ENCODE measurements at places on chromosomes 16 and 17.
A peak's percentile ranks its signal among the peaks of the same experiment; 100 is the strongest.

GRCh38 chr16:89370601-89371000 is 119.8 kb downstream of the ANKRD11 start:
- DNase-seq: no peak

- DNase-seq: no peak
These were observed 10.5 kb downstream of the FTO start for GRCh38 chr16:53714205-53715022.

- DNase-seq: no peak
These were observed 10.4 kb downstream of the IL34 start for GRCh38 chr16:70656712-70657263.

DNA sequence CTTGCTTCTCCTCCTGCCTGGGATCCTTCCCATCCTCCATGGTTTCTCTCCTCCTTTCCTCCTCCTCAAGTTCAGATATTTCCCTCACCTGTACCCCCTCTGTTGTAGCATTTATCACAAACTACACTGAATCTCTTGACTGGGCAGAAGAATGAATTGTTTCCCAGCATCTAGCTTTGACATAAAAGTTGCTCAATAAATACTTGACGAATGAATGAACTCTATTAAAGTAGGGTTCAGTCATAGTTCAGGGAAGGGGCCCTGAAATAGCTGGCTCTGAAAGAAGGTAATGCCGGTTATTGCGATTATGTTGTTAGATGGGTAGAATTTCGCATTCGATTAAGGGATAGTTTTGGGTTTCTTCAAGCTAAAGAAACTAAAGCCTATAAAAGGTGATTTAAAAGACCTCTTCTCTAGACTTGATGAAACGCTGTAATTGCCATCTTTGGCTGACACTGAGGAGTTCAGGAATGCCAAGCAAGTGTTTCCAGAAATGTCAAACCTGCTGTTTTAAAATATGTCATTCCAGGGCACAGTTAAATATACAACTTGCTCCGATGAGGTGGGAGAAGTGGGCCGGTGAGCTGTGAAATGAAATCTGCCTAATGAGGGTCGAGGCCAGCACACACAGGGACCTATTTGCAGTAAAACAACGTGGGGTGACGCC is 1.0 kb upstream of the CPD start:
- no peak for DNase-seq

DNA sequence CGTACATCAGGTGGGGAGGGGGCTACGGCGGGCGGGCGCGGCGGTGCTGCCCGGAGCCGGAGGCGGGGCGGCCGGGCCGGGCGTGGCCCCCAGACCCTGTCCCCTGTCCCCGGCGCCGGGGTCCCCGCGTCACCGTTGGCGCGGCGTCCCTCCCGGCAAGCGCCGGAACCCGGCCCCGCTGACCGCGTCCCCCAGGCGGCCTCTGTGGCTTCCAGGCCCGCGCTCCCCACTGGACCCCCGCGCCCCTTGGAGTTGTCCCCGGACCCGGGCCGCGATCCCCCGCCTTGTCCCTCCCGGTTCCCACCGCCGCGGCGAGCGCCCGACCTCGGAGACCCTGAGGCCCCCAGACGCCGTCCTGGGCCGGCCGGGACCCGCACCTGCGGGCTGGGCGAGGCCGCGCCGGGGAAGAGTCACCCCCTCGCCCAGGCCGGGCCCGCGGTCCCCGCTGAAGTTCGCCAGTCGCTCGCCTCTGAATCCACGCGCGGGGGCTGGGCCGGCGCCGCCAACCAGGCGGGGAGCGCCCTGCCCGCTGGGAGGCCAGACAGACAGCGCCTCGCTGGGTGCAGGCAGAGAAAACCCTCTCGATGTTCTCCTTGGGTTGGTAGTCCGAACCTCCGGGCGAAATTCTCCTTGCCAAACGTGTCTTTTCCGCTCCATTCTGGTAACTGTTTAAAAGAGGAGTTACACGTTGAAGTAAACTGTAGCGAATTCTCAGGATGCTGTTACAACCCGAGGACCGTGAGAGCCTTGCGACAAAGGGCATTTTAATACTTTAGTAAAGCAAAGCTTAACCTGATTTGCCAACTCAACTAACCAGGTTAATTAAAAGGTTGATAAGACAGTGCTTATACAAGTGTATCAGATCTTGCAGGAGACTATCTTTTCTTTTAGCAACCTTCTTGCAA is 761 bp downstream of the GAN start:
- peak; percentile 13 for DNase-seq

DNA sequence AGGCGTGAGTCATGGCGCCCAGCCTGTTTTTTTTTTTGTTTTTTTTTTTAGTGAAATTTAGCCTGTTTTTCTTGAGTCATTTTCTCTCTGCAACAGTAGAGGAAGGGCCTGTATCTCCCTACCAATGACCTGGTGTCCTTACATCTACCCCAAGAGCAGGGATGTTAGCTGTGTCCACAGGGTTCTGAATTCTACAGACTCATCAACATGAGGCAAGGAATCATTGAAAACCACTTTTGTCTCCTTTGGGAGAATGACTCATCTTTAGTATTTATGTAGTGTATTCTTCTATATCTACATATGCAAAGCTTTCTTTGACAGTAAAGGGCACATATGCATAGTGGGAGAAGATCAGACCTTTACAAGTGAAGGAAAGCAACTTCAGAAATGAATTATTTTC is 105.3 kb downstream of the SPECC1 start:
- DNase-seq: no peak

DNA sequence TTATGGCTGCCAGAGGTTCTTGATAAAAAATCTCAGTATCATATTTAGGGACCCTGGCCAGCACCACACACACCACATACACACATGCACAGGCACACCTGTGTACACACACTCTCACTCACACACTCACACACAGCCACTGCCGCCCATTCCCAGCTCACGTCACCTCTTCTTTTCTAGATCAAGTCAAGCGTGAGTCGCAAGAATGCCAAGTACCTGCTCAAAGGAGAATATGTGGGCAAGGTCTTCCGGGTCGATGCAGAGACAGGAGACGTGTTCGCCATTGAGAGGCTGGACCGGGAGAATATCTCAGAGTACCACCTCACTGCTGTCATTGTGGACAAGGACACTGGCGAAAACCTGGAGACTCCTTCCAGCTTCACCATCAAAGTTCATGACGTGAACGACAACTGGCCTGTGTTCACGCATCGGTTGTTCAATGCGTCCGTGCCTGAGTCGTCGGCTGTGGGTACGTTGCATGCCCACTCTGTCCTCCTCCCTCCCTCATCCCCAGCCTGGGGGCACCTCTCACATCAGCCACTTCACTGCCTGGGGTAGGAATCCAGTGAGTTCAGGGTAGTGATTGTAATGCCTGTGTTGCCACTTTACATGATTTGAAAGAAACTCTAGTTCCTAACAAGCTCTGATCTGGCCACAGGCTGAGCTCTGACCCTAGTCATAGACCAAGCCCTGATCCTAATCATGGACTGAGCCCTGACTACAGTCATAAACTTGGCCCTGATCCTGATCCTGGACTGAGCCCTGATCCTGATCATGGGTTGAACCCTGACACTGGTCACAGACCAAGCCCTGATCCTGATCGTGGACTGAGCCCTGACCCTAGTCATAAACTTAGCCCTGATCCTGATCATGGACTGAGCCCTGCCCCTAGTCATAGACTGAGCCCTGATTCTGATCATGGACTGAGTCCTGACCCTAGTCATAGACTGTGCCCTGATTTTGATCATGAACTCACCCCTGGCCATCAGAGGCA is 20.4 kb downstream of the CDH5 start:
- DNase-seq: no peak

GRCh38 chr17:9139695-9140094 is 118.4 kb downstream of the NTN1 start:
- DNase-seq: no peak

DNA sequence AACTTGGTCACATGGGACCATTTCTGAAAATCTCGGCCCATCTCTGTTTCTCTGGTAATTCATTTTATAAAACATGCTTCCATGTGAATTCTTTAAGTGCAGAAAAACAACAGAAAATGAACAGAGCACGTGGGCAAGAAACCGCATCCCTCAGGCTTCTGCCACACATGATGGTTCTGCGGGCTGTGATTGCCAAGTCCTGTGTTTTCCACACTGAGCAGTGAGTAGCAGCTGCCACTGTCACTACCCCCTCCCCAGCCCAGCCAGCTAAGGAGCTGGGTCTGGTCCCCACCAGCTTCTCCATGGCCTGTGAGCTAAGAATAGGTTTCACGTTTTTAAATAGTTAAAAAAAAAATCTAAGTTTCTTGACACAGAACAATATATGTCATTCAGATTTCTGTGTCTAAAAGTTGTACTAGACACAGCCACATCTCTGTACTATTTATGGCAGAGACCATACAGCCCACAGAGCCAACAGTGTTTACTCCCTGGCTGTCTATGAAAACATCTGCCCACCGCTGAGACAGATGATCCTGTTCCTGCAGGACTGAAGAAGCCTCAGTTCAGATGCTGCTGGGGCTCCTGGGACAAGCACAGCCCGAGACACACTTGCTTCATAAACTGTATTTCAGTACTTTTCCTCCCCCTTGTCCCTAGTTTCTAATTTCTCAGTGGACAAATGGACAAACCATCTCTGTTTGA is 41.5 kb downstream of the USP22 start:
- DNase-seq: no peak

DNA sequence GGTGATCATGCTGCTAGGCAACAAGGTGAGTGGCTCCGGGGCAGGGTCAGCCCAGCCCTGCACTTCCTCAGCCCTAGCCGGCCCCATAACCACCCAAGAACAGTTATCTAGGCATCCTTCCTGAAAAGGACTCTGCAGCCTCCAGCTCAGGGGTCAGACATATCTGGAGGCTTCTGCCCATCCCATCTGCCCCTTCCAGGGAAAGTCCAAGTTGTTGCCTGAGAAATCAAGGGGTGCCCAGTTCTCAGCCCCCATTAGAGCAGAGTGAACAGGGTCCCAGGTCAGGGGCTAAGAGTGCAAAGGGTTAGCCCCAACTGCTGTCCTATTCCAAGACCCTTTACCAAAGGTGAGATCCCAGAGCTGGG is 4.1 kb upstream of the NHERF1 start:
- no peak for DNase-seq

- DNase-seq: no peak
These were observed 10.0 kb downstream of the SLC38A8 start for GRCh38 chr16:84032458-84033178.

DNA sequence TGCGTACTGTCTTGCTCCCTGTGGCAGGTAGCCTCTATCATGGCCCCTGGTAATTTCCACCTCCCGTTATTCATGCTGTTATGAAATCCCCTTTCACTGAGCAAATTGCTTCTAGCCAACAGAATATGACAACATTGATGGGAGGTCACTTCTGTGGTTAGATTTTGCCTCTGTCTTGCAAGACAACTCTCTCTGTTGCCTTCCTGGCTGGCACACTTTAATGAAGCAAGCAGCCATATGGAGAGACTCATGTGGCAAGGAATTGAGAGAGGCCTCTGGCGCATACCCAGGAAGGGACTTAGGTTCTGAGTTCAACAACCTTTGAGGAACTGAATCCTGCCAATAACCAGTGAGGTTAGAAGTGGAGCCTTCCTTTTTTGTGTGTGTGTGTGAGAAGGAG is 51.8 kb upstream of the GPRC5B start:
- no peak for DNase-seq

DNA sequence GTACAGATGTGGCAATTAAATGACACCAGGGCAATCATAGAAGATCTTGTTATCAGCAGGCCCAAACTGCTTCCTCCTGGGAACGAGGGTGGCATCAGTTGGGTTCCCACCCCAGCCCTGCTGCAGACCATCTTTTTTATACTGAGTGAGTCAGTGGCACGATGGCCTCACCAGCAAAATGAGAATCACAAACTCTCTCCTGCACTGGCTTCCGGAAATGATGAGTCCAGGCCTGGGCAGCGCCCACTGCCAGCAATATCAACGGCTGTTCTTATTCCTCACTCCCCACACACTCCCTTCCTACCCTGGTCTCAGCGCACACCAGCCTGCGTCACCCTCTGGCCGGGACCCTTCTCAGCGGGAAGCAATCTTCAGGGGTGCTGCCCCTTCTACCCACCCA is 340.3 kb downstream of the FOXL1 start:
- no peak for DNase-seq

DNA sequence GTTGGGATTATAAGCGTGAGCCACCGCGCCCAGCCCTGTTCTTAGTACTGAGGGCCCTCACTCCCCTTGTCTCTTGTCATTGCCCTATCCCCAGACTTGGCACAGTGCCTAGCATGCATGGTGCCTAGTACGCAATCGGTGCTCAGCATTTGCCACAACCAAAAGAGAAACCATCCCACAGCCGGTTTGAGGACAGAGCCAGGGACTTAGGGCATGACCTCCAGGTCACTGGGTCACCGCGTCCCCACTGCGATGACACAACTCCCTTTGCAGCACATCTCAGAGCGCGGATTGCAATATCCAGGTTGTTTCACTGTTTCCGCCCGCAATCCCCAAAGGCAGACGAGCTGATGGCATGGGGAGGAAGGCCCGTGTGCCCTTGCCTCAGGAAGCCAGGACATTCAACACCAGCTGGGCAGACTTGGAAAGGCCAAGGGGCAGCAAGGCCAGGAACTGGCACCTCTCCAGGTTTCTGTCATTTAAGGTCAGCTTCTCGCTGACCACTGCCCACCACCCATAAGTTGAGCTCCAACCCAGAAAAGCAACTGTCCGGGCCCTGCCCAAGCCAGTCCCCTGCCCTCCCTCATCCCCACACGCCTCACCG is 274.5 kb downstream of the MRTFB start:
- no peak for DNase-seq

DNA sequence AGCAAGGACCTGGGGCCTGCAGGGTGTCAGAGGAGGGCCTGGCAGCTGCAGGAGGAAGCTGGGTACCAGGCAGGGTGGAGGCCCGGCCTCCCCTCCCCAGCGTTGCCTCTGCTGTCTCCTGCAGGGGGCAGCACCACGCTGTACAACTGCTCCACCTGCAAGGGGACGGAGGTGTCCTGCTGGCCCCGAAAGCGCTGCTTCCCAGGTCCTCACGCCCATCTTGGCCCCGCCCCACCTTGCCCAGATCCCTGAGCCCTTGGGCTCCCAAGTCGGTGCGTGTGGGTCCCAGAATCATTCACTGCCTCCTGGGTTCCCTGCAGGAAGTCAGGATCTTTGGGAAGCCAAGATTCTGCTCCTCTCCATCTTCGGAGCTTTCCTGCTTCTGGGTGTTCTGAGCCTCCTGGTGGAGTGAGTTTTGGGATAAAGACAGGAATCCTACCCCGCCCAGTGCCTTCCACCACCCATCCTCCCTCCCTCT is 1.2 kb downstream of the TMEM95 start:
- DNase-seq: peak; percentile 73

- no peak for DNase-seq
These were observed 204.9 kb upstream of the KCNJ16 start for GRCh38 chr17:69870091-69870530.

- DNase-seq: no peak
These were observed 8.4 kb upstream of the SHCBP1 start for GRCh38 chr16:46629331-46630219.

DNA sequence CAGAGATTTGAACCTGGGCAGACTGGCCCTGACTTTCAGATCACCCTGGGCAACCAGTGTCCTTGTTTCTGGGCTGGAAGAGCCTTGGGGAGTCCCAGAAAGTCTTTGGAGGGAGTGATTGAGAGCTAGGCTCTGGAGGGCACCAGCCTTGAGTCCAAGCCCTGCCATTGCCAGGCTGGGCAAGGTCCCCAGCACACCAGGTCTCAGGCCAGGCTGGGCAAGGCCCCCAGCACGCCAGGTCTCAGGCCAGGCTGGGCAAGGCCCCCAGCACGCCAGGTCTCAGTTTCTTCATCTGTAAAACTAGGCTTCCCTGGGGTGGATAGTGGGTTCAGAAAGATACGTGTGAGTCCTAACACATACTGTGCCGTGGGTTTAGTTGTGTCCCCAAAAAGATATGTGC is 135.0 kb downstream of the IRF8 start:
- DNase-seq: no peak

- DNase-seq: no peak
These were observed at the start of gene ALOXE3 for GRCh38 chr17:8117980-8118768. Gene ALOXE3 (minus strand): TSS chr17:8118514. CDS start chr17:8117990, 524 bp downstream.

All from T-helper 1 cell (primary cell).